ENCODE measurements at places on chromosomes 11 and 22.

- DNase-seq: no peak
These were observed 86.4 kb downstream of the ISX start for GRCh38 chr22:35152316-35152715.

DNA sequence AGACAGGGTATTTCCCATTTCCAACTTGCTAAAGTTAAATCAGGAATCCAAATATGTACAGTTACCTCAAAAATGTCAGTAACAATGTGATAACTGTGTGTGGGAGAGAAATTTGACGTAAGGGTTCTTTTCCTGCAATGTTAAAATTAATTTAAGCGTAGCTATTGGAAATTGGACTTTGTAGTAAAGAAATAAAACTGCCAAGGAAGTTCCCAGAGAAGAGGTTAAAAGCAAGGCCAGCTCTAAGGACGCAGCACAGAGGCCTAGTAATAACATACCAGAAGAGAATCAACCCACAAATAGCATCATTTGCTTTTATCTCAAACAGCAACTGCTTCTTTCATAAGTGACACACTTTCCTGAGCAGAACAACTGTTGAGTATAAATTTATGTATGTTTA is 36.8 kb upstream of the GRIA4 start:
- no peak for DNase-seq

DNA sequence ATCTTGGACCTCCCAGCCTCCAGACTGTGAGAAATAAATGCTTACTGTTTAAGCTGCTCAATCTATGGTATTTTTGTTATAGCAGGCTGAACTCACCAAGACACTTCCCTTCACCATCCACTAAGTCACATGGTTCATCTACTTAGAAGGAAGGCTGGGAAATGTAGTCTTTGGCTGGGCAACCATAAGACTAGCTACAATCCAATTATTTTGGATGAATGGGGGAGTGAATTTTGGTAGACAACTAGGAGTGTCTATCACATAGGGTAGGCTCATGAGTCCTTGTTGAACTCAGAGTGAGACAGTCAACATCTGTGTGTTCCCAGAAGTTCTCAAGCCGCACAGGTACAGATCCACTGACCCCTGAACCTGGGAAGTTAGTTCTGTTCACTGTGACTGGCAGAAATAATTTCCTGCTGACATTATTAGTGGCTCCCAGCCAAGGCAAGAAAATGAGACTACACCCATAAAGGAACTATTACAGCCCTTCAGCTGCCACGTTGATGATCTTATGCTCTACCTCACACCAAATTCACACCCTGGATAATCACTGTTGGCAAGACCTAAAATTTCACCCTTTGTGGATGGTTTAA is 3.1 kb upstream of the SLC35C1 start:
- no peak for DNase-seq

DNA sequence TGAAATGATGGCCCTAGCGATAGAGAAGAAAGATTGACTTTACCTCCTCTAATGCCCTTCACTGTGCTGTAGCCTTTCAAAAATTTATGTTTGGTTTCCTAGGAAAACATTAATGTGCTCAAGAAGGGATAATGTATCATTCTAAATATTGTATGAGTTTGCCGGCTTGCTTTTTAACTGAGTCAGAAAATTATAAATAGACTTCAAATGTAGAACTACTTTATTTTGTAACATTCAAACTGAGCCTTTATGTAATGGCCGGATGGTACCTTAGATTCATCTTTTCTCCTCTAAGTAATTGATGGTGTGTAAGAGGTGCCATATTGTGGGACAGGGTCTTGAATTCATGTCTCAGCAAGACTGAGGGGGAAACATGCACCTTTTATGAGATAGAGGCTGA is 57.7 kb downstream of the BID start:
- DNase-seq: no peak

DNA sequence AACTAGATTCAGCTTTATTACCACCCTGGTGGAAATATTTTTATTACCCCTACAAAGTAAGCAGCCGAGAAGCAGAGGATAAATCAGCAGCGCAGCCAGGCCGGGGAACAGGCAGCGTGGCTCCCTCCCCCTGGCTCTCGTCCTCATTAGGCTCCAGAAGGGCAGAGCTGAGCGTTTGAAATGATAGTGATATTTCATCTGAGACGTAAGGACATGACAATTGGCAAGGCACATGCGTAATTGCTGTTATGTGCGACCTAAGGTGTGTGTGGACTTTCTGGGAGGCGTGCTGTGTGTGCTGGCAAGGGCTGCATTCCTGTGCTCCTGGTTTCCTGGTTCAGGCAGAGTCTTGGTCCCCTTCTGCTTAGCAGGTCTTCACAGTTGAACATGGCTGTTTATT is 247.8 kb downstream of the TBC1D22A start:
- DNase-seq: no peak

GRCh38 chr22:23218867-23219251 is 38.5 kb downstream of the BCR start:
- DNase-seq: no peak

GRCh38 chr11:37907436-37908218 is 1309.6 kb upstream of the RAG2 start:
- no peak for DNase-seq

DNA sequence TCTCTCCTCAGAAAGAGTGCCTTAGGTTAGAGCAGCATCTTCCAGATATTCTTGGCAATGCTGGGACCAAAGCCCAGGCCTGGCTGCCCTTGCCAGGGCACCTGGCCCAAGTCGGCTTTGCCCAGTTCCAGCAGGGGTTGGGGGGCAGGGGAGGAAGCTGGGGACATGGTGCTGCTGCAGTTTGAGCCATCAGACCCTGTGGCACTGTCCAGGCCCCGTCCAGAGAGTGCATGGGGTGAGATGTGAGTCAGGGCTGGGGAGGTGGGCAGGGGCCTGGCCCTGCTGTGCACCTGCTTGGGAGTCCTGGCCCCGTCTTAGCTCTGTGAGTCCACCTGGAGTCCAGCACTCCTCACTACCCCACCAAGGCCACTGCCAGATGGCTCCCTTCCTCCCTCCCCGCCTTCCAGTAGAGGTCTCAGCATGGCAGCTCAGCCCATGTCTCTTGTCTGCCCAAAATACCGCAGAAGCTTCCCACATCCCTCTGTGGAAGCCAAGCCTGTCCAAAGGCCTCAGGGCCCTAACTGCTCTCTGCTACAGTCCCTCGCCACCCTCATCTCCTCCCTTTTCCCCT is 16.6 kb downstream of the DERL3 start:
- no peak for DNase-seq

DNA sequence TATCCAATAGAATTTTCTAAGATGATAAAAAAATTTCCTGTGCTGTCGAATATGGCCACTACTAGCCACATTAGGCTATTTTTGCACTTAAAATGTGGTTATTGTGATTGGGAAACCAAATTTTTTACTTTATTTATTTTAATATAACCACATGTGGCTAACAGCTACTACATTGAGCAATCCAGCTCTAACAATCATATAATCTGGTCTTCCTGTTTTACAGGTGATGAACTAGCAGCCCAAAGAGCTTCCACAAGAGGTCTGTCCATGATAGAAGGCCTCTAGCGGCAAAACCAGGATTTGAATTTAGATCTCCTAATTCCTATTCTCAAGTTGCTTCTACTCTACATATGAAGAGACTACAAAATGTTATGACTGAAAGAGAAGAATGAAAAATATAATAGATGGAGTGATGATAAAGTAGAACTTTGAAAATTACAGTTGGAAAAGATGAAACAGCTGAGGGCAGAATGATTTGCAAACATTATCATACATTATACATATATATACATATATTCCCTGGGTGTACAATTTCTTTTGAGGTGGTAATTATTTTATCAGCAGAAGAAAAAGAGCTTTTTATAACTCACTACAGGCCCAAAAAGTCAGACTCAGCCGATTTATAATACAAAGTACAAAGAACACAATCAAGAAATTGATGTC is 363.5 kb upstream of the PITPNB start:
- DNase-seq: no peak

DNA sequence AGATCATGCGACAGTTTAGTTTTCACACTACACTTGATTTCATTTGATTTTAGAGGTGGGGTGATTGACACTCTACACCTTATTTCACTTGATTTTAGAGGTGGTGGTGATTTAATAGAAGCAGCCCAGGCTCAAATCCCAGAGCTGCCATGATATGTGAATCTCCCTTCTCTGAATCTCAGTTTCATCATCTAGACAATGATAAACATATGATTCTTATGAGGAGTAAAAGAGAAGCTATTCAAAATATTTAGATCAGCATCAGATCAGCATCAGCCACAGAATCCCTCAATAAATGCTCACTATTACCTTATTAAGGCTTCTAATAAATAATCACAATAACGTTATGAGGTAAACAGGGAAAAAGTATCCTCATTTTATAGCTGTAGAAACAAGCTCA is 98.8 kb downstream of the MSANTD4 start:
- DNase-seq: no peak

DNA sequence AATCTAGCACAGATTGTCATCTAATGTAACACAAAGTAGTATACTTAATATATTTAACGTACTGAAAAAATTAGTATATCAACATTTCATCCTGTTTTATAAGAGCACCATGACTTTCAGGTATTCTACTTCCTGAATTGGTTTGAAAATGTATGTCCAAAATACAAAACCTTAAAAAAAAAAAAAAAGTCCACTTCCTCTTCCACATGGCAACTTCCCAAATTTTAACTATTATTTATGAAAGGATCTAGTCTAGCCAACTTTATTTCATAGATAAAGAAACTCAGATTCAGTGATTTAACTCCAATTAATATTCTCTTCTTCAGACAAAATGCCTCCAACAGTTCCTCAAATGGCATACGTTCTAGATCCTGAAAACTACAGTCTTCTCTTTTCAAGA is 44.0 kb downstream of the PIK3C2A start:
- no peak for DNase-seq

GRCh38 chr22:38068641-38069371 is 11.6 kb downstream of the PICK1 start:
- no peak for DNase-seq

- peak; percentile 47 for DNase-seq
These were observed 382 bp downstream of the C11orf54 start for GRCh38 chr11:93741882-93742226.

- DNase-seq: peak; percentile 50
These were observed 21.7 kb upstream of the PLAAT3 start for GRCh38 chr11:63635762-63636465.

- DNase-seq: no peak
These were observed 21.7 kb downstream of the FAM168A start for GRCh38 chr11:73576185-73576614.

- DNase-seq: no peak
These were observed 9.5 kb upstream of the ST3GAL4 start for GRCh38 chr11:126345759-126346585.

- DNase-seq: no peak
These were observed 10.4 kb downstream of the PNPLA5 start for GRCh38 chr22:43881091-43882061.

DNA sequence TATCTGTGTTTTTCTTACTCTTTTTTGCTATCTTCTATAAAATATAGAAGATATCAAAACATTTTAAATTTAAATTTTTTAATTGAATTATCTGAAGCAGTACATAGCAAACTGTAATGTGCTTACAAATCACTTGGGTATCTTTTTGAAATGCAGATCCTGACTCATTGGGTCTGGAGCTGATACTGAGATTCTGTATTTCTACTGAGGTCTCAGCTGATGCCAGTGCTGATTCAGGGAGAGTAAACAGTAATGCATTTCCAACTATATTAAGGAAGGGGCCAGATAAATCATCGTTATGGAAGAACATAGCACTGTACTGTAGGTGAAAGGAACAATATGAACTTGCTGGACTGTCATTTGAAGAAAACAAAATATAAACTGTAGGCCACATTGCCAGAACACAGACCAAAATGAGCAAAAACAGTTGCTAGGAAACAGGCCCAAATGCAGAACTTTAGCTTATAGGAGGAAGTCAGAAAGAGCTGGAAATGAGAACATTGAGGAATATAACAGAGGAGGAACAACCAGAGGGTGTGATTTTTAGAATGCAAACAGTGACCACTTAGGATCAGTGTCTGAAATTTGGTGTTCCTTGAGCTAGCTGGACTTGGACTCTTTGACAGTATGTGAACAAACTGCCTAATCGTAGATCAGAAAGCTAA is 3.3 kb downstream of the ARL14EP start:
- DNase-seq: no peak

DNA sequence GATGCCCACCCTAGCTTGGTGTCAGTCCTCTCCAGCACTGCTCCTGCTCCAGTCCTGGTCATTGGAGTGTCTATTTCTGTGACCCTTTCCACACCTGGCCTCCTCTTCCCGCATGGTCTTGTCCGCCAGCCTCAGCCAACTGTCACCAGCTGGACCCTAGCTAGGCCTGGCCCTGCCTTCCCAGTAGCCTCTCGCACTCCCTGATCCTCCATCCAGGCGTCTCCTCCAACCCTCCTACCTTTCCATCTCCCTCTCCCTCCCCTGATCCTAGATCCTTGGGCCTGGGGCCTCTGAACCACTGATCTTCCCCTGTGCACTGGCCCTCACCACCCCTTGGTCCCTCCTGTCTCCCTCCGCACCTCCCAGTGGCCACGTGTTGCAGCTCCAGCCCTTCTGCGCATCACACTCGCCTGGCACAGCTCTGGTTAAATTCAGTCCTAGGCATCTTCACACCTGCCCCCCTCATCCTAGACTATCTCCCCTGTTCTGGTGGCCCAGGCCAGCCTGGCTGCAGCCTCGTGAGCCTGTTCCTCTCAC is 9.9 kb downstream of the SYNGR1 start:
- no peak for DNase-seq

- DNase-seq: no peak
These were observed 58.4 kb downstream of the ABTB2 start for GRCh38 chr11:34299284-34299972.

GRCh38 chr11:32034149-32034548 is 56.7 kb upstream of the RCN1 start:
- DNase-seq: no peak

DNA sequence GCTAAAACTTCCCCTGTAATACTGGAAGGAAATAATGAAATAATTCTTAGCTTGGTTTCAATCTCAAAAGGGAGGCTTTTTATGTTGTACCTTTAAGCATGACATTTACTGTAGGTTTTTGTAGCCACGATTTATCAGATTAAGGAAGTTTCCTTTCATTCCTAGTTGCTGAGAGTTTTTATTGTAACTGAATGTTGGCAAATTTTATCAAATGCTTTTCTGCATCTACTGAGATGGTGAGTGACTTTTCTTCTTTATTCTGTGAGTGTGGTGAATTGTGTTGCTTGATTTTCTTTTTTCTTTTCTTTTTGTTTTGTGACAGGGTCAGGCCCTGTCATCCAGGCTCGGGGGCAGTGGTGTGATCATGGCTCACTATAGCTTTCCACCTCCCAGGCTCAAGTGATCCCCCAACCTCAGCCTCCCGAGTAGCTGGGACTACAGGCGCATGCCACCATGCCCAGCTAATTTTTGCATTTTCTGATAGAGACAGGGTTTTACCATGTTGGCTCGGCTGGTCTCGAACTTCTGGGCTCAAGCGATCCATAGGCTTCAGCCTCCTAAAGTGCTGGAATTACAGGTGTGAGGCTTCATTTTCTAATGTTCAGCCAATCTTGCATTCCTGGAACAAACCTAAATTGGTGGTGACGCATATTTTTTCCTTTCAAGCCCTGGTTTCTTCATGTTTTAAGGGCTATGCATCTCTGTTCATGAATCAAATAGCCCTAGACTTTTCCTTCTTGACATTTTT is 26.2 kb downstream of the SUSD2 start:
- no peak for DNase-seq

- DNase-seq: no peak
These were observed 62.2 kb downstream of the PARVA start for GRCh38 chr11:12439615-12440014.
